ENCODE measurements at places on chromosomes 1 and 21.

GRCh38 chr1:23957096-23957495, 2.5 kb upstream of the PNRC2 start:
- DNase-seq: no peak

GRCh38 chr1:2290171-2290578, 62.1 kb downstream of the SKI start:
- no peak for DNase-seq

GRCh38 chr1:76725864-76726619, 141.2 kb upstream of the ST6GALNAC5 start:
- no peak for DNase-seq

GRCh38 chr1:185488808-185489207, 171.8 kb upstream of the IVNS1ABP start:
- no peak for DNase-seq

DNA sequence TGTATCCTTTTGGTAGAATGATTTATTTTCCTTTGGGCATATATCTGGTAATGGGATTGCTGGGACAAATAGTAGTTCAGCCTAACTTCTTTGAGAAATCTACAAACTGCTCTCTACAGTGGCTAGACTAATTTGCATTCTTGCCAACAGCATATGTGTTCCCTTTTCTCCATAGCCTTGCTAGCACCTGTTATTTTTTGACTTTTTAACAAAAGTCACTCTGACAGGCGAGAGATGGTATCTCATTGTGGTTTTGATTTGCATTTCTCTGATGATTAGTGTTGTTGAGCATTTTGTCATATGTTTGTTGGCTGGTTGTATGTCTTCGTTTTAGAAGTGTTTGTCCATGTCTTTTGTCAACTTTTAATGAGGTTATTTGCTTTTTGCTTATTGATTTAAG, 99.8 kb downstream of the UCK2 start:
- no peak for DNase-seq

DNA sequence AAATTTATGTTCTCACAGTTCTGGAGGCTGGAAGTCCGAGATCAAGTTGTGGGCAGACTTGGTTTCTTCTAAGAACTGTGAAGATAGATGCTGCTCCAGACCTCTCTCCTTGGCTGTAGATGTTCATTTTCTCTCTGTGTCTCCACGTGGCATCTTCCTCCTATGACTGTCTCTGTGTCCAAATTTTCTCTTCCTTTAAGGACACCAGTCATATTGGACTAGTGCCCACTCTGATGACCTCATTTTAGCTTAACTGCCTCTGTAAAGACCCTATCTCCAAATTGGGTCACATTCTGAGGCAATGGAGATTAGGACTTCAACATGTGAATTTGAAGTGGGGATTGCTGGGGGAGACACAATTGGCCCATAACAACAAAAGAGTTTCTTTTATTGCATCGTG, 125.3 kb upstream of the ETS2 start:
- DNase-seq: no peak

GRCh38 chr1:24644100-24644384, 940 bp downstream of the SRRM1 start:
- DNase-seq: no peak

- no peak for DNase-seq
Measured at GRCh38 chr1:110786802-110787327, 86.1 kb upstream of the CD53 start.

DNA sequence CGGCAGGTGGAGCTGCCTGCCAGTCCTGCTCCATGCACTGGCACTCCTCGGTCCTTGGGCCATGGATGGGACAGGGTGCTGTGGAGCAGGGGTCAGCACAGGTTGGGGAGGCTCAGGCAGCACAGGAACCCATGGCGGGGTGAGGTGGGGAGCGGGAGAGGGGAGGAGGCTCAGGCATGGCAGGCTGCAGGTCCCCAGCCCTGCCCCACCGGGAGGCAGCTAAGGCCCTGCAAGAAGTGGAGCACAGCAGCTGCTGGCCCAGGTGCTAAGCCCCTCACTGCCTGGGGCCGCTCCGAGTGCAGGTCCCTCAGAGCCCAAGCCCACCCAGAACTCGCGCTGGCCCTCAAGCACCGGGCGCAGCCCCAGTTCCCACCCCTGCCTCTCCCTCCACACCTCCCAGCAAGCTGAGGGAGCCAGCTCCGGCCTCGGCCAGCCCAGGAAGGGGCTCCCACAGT, 691 bp upstream of the GBP5 start:
- no peak for DNase-seq

- no peak for DNase-seq
Measured at GRCh38 chr1:8122477-8123407, 96.6 kb upstream of the ERRFI1 start.

DNA sequence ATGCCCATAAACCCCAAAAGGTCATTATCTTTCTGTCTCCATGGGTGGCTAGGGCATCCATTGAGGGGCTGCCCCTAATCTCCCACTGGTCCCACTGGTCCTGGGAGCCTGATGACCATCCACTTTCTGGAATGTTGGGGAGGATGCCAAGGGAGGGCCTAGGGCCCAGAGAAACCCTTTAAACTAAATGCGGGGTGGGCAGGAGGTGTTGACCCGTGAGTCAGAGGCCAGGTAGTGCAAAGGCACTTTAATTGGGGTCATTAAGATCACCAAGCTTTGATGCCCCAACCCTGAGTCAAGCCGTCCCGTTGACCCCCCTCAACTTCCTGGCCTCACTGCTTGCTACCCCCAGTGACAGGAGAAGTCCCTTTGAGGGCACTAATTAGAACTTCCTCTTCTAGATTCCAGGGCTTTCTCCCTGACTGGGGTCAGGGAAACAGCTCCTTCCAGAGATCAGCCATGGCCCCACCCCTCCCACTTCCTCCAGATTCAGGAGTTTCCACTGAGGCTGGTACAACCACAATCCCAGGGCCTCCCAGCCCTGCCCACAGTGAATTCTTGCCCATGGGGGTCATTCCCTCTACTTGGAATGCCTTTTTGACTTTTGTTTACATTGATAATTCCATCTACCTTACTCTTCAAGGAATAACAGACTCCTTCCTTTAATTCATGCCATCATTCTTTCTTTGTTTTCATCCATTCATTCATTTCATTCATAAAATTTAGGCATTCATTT, 15.5 kb upstream of the SERINC2 start:
- DNase-seq: no peak

GRCh38 chr1:118075116-118075515, 109.9 kb downstream of the SPAG17 start:
- no peak for DNase-seq

DNA sequence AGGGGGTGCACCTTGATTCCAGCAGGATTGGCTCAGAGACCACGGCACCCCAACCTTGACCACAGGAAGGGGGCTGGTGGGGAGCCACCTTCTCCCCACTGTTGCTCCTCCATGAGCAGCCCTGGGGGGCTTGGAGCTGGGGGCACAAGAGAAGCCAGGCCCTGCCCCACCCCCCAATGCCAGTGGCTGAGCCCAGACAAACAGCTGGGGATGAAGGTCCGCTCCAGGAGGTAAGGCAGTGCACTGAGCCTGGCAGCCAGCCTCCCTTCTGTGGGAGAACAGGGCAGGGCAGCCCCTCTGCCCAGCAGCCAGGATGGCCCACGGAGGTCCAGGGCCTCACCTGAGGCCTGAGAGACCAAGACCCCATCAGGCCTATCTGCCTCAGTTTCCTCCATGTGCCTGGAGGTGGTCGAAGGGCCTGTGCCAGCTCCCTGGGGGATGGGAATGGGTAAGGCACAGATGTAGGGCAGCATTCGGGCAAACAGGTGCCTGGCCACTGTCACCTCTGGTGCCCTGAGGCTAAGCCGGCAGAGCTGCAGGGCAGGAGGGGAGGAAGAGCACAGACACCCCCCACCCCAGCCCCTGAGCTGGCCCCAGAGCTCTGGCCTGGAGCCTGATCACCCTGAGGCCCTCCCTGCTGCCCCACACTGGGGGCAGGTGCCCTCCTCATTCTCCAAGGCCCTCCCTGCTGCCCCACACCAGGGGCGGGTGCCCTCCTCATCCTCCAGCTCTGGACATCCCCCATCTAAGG, 7.1 kb downstream of the ITGB2 start:
- no peak for DNase-seq

DNA sequence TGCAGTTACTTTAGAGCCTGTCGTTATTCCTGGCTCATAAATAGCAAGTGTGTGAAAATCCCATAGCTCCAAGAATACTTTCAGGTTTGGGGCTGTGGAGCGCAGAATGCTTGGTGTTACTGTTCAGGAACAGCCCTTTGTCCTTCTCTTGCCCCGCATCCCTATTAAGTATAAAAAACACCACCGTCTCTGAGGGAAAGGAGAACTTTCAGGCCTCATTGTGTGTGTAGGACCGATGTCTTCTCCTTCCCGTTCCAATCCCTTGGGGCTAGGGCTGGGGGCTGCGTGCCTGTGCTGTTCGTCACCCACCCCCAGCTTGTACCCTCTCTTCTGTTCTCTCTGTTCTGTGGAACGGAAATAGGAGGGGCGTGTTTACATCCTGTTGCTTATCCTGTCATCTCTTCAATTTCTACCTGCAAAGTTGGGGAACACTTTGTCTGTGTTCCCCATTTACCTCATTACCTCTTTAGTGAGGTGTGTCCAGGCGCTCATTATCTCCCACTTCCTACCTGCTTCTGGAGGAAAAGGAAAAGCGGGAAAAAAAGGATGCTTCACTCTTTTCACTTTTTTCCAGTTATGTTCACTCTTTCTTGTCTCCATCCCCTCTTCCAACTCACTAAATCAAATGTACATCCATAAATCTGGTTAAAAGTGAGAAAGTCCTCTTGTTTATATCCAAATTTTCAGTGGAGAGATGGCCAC, 788 bp upstream of the TXNIP start:
- no peak for DNase-seq

DNA sequence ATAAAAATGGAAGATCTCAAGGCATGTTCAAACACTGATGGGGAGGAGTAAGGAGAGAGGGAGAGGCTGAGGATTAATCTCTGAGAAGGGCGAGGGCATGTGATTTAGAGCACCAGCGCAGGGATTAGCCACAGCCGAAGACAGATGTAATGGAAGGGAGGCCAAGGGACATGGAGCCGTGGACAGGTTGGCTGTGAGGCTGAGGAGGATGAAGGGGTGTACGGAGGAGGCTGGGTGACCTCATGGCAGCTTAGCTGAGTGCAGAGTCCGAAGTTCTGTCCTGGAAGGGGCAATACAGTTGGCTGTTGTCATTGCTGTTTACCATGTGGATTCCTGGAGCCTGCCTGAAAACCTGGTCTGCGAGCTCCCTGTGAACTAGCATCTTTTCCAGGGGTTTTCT, 342.8 kb downstream of the RPS6KC1 start:
- DNase-seq: no peak

GRCh38 chr1:164902491-164902890, 343.5 kb downstream of the PBX1 start:
- no peak for DNase-seq

- DNase-seq: no peak
Measured at GRCh38 chr1:53825306-53825705, 12.8 kb downstream of the NDC1 start.

DNA sequence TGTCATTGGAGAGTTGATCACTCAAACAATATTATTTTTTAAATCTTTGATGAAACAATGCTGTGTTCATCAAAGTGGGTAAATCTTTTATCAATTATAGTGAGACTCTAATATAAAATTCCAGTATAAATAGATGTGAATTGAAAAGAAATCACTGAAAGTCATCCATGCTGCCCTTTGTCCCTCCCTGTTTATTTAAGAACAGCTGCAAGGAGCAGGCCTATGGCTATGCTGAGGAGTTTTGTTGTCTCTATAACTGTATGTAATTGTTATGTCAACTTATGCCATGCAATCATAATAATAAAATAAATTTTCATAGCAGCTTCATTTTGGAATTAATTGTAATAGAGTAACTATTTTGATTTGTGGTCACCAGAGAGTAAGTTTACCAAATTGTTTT, 1272.4 kb upstream of the ADGRL4 start:
- DNase-seq: no peak

DNA sequence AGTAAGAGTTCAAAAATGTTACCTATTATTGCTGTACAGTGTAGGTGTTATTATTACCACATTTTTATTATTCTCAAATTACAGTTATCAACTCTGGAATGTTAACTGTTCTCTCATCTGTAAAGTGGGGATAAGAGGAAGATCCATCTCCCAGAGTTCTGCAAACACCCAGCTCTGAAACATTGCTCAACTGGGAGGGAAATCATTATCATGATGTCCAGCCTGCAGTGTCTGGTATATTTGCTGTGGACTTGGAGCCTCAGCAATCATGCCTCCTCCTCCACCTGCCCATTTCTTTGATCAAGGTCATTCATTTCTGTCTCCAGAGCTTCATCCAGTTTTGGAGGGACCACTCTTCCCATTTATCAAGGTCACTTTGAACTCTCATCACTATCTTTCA, 39.4 kb downstream of the C8A start:
- DNase-seq: no peak

- no peak for DNase-seq
Measured at GRCh38 chr1:156428746-156429288, 59.8 kb downstream of the RHBG start.

GRCh38 chr1:86503406-86504136, 34.8 kb downstream of the CLCA1 start:
- no peak for DNase-seq

GRCh38 chr1:64744492-64745180, at the start of gene RAVER2:
Gene RAVER2, plus strand, starts transcription at chr1:64745075. Its CDS starts 98 bp downstream, at chr1:64745173.
- peak; percentile 82 for DNase-seq

DNA sequence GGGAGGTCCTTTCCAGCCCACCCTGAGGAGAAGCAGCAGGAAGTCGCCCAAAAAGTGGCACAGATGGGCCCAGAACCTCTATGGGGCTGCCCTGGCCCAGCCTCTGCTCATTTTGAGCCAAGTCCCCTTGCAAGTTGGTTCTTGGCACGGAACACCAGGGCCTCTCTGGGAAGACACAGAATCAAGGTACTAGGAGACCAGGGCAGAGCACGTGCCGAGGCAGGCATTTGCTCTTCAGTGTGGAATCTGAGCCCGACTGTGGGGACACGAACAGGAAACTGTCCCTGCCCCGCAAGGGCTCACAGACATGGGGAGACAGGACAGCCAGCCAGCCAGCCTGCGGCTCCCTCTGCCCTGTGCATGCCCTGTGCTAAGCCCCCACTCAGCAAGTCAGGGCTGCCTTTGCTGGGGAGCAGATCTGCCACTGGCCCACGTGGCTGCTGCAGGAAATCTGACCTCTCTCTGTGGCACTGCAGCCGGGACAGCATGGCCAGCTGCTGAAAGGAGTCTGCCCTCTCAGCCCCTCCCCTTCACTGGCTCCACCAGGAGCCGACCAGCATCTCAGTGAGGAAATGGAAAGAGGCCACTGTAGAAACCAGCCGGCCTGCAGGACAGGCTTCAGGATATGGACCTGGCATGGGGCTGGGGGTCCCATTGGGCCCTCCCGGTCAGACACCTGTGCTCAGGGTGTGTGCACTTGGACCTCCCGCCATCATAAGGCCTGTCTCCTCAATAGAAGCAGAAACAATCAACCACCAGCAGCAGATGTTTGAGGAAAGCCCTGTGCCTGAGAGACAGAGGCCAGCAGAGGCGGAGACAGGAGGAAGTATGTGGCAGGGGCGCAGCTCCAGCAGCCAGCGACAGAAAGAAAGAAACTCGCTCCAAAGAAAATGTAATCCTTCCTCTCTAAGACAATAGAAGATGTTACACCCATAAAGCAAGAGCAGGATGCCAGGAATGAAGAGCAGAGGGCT, 3.7 kb downstream of the ARHGEF16 start:
- DNase-seq: no peak
